CMK (cell line): ENCODE measurements at places on chromosomes 1 and 21.

DNA sequence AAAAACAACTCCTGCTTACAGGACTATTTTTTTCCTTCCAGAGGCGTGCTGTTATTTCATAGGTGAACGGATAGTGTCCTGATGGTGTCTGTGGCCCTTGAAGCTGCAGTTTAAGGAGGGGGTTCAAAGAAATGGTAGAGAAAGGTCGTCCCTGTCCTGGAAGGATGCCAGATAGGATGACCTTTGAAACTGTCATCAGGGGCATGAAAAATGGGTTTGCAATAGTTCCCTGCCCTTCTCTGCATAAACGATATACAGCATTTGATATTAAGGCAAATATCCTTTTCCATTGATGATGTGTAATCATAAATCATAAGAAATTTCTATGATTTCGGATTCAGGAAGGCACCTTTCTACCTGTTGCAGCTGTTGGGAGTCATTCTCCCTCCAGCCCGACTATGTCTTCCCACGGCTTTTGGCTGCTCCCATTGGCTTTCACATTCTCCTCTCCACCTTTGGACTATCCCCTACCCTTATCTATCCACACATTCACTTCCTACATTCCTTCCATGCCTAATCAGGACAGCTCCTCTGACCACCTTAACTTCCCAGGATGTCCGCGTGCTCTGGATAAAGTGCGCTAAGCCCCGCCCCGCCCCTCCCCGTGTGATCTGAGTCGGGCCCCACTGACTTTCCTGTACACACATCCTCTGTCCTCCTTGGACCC lies 209.8 kb downstream of the DISC1 start:
- DNase-seq: no peak

DNA sequence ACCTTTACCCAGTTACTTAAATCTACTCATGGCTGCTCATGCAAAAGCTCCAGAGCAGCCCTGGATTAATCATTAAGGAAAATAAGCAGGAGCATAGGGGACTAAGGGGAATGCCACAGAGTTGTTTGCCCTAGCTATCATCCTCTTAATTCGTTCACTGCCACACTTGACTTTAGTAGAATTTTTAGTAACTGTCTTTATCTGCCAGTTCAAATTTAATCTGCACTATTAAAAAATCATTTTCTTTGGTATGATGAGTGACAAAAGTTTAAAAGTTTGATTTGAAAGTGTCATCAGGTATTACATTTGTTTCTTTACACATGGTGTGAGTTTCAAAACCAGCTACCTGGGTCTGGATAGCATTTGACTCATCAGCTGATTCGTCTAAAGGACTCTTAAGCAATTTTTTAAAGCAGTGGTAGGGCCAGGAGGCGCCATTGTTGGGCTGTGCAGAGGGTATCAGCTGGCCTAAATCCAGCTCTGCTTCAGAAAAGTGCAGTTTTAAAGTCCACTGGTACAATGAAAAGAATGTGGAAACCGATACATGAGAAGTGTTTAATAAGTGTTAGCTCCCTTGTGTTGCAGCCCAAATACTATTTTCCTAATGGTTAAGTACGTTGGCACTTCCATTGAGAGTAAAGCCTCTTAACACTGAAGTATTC lies 69.9 kb upstream of the DR1 start:
- no peak for DNase-seq

DNA sequence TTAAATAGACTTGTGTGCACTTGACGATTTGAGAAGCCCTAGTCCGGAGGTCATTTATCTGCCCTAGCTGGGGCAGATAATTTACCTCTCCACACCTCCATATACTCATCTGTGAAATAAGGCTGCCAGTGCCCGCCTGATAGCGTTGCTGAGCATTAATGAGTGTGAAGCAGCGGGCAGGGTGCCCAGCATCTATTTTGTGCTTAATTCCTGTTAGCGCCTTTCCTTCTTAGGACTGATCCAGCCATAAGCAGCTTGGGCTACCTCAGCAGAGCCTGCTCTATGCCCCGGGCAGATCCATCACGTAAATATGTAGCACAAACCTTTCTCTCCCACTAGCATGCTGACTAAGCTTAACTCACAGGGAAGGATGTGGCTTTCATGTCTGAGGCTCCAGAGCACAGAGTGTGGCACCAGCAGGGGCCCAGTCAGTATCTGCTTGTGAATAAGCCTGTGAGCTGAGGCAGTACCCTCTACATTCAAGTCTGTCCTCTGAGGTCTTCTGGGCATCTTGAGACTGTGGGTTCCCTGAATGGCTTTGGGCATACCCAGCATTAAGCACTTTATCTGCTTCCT lies 21.5 kb upstream of the RNF187 start:
- no peak for DNase-seq

- DNase-seq: no peak
Observed at GRCh38 chr21:36554411-36555157, 74.7 kb upstream of the CLDN14 start.

- DNase-seq: no peak
Observed at GRCh38 chr21:27614231-27614630, 647.3 kb upstream of the ADAMTS5 start.

- no peak for DNase-seq
Observed at GRCh38 chr1:101957771-101958170, 39.0 kb downstream of the OLFM3 start.

DNA sequence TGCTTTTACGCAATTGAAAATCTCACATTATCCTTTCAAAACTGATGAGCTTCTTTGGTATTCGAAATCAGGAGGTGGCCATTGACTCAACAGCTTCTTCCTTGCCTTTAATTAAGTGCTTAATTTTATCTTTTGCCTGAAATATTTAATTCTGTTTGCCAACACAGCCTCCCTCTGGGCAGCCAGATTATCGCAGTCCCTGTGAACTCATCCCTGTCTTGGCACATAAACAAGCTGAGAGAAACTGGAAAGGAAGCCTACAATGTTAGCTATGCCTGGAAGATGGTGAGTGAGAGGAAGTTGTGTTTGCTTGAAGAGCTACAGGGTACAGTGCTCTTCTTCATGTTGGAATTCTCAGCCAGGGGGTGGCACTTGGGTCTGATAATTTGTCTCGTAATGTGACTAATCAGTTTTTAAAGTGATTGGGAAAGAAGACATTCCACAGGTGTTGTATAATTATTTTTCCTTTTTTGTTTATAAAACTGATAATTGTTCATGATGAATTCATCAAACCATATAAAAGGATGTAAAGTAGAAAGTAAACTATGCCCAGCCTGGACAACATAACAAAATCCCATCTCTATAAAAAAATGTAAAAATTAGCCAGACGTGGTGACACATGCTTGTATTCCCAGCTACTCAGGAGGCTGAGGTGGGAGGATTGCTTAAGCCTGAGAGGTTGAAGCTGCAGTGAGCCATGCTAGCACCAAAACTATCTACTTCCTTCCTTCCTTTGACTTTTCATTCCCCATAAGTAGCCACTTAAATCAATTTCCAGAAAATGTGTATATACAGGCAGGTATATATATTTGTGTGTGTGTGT lies 90.1 kb upstream of the RAVER2 start:
- DNase-seq: no peak

- no peak for DNase-seq
Observed at GRCh38 chr21:31286621-31287020, 57.4 kb downstream of the TIAM1 start.

GRCh38 chr21:28089599-28090441 lies 902.9 kb downstream of the LTN1 start:
- DNase-seq: no peak

DNA sequence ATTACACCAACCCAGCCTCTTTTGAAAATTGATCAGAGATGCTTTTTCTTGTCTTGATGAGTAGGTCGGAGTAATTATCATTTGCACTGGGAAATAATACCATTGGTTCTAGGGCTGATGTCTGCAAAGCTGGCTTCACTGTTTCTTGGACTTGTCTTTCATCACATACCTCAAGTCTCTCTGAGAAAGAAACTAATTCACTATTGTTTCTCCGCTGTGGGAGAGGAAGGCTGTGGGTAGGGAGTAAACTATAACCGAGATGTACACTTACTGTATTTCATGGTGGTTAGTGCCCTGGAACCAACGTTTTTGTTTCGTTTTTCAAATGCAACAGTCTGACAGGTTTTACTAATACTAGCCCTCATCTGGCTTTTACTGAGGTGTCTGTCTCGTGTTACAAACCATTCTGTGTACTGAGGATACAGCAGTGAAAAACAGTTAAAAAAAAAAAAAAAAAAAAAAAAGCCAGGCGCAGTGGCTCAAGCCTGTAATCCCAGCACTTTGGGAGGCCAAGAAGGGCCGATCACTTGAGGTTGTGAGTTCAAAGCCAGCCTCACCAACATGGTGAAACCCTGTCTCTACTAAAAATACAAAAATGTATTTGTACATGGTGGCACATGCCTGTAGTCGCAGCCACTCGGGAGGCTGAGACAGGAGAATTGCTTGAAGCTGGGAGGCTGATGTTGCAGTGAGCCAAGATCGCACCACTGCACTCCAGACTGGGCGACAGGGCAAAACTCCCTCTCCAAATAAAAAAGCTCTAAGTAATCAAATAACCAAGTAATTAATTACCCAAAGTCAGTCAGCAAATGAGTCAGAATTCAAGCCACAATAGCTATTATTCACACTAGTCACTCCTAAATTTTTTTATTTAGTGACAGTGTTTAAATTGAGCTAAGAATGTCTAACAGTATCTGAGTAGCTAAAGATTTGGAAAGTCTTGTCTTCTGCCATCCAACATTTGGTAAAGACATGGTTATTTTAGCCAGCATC lies 23.3 kb downstream of the TOMM20 start:
- DNase-seq: no peak

DNA sequence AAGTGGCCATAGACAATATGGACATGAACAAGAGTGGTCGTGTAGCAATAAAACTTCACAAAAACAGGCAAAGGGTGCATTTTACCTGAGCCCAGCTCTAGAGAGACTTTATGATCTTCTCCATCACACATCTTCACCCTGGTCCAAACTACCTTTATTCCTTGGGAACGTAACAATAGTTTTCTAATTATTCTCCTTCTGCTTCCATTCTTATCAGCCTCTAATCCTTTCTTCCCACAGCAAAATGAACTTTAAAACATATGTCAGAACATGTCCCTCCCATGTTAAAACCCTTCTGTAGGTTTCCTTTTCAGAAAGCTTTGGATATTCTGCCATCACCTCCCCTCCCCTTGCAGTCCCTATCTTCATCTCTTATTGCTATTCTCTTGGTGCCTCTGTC lies 395.2 kb upstream of the PLXNA2 start:
- no peak for DNase-seq

DNA sequence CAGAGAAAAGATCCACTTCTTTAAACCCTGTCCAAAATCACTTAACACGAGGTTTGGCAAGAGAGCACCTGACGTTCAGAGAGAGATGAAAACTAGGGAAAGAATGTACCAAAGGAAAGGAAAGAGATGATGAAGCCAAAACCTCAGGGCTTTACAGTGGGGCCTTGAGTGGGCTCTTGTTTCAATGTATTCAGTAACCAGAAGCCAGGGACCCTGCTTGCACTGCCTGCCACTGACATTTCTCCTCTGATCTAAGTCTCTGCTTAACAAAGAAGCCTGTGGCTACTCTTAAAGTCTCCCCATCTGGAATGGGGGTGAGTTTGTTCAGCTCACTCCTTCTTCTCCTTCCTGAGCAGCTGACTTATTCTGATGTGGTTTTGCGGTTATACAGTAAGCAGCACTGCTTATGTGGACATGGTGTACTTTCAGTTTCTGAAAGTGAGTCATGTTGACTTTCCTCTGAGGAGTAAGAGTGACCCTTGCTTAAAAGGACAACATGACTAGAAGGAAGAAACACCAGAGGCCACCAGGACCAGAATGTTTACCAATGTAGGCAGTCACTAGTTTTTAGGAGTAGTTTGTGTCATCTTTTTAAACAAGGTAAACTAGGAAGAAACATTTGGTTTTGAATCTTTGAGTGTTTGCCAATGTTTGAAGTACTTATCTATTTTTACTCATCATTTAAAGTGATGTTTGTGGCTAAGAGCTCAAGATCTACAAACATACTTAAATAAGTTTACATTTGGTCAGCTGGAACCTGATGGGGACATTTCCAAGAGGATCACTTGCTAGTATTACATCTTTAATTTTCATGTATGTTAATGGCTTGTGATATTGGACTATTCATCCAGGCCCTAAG lies 87.4 kb downstream of the FASLG start:
- DNase-seq: peak; percentile 73

GRCh38 chr1:217574265-217574949 lies 56.5 kb downstream of the GPATCH2 start:
- DNase-seq: no peak

DNA sequence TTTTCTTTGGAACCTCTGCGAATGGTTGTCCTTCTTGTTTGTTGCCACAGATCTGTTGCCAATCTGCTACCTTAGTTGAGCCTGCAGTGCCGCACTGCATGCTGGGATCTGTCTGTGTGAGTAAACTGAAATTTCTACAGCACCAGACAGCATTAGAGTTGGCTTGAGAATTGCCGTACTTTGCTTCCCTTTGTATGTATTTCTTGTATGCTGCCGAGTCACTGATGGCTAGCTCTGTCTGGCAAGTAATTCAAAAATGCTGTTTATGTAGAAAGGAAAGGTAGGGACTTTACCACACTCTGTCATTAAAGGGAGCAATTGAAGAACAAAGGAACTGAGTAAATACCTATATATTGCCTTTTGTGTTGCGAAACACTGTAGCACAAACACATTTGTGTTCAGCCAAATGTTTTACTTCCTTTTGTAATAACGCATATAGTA lies 857.4 kb downstream of the USP25 start:
- no peak for DNase-seq

DNA sequence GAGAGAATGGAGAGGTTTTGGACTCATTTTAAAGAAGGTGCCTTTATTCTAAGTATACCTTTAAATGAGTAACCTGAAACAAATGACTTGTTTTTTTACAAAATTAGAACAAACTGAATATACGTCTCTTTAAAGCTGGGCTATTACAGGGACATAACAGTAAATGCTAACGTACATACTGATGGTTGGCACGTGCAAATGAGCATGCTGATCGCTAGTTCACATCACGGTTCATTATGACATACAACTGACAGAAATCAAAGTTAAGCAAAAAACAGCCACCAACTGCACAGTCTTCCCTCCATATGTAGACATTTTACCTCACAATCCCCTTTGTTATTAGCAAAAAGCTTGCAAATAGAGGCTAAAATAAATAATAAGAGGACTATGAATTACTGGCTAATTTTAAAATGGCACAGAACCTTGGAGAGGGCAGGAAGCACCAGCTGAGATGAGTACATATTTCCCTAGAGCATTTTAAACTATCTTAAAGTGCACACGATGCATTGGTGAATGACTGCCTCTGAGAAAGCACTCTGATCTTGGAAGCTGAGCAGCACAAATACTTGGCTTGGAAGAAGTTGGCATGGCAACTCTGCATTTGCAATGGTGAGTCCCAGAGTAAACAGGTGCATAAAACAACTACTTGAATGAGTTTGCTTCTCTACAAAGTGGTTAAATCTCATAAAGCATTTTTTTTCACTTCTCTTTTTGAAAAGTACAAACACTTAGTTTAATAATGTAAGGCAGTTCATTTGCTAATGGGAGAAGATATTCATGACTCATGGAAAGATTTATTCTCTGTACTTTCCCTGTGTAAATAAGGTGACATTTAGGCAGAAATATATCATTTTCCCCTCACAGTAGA lies 204.7 kb downstream of the LHX8 start:
- DNase-seq: no peak

- no peak for DNase-seq
Observed at GRCh38 chr21:37566790-37567615, 200.4 kb downstream of the DYRK1A start.

- DNase-seq: no peak
Observed at GRCh38 chr1:35452106-35452774, 105.0 kb downstream of the KIAA0319L start.
